IPS DF 19.7 (cell line): ENCODE measurements at places on chromosomes 5 and 9.

- no peak for DNase-seq
Observed at GRCh38 chr9:94610181-94610606, 16.6 kb upstream of the FBP2 start.

- DNase-seq: no peak
Observed at GRCh38 chr9:127049044-127049443, 73.4 kb downstream of the ANGPTL2 start.

GRCh38 chr5:137365126-137365865 is 133.8 kb downstream of the SPOCK1 start:
- DNase-seq: no peak

DNA sequence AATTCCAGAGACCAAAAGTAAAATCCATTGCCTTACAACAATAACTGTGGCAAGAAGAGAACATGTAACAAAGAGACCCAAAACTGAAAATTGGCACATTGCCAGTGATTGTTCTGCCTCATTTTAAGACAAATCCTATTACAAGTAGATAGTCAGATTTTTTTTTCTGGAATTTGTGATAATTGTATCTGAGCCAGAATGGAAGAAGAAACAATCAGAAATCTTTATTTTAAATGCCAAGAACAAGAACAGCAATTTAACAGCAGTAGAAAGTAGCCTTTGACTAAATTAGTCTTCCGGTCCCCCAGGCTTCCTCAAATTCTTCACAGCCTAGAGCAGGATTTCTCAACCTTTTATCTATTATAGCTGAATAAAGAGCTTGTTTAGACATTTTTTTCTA is 106.7 kb upstream of the PTPN3 start:
- DNase-seq: no peak

DNA sequence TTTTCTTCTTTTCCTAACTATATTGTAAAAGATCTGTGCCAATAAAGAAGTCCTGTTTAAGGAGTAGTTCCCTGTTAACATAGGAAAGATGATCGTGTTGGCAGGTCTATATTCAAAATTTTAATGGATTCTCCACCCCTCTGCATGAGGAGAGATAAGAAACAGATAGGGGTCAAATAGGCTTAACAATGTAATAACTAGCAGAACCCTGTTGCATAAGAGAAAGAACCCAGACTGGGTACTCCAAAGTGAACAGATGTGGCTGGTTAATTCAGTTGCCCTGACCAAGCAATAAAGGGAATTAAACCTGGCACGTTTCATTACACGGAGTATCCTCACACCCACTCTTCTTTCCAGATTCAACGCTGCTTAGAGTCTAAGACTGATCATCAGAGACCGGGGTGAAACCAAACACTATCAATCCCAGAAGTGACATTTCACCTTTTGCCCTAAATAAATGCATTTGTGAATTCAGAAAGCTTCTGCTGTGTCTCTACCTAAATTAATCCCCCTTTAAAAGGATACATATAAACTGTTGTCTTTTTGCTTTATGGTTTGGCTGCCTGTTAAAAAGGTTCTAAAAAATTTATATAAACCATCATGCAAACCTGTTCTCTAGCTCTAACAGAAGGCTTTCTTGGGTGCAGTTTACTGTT is 1276.9 kb upstream of the WWC1 start:
- no peak for DNase-seq

GRCh38 chr5:14118551-14119320 is 24.4 kb upstream of the TRIO start:
- DNase-seq: no peak

DNA sequence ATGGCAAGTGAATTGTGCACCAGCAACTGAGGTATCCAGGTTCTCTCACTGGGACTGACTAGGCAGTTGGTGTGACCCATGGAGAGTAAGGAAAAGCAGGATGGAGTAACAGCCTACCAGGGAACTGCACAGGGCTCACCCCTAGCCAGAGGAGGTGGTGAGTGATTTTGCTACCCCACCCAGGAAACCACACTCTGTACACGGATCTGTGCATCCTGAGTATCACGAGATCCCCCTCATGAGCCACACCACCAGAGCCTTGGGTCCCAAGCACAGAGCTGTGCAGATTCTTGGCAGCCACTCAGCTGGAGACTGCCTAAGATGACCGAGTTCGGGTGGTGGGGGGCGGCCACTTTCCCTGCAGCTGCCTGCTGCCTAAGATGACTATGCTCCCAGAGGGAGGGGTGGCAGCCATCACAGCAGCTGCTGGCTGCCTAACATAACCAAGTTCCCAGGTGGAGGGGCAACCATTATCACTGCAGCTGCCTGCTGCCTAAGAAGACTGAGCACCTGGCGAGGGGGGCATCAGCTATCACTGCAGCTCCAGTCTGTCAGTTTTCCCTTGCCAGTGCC is 48.4 kb upstream of the EFNA5 start:
- no peak for DNase-seq

- peak; percentile 17 for DNase-seq
Observed at GRCh38 chr5:163915481-163915961, 410.1 kb downstream of the MAT2B start.

- DNase-seq: no peak
Observed at GRCh38 chr5:7770436-7770835, 80.5 kb downstream of the CFAP90 start.

GRCh38 chr5:141872496-141873356 is 5.5 kb downstream of the PCDH1 start:
- no peak for DNase-seq

DNA sequence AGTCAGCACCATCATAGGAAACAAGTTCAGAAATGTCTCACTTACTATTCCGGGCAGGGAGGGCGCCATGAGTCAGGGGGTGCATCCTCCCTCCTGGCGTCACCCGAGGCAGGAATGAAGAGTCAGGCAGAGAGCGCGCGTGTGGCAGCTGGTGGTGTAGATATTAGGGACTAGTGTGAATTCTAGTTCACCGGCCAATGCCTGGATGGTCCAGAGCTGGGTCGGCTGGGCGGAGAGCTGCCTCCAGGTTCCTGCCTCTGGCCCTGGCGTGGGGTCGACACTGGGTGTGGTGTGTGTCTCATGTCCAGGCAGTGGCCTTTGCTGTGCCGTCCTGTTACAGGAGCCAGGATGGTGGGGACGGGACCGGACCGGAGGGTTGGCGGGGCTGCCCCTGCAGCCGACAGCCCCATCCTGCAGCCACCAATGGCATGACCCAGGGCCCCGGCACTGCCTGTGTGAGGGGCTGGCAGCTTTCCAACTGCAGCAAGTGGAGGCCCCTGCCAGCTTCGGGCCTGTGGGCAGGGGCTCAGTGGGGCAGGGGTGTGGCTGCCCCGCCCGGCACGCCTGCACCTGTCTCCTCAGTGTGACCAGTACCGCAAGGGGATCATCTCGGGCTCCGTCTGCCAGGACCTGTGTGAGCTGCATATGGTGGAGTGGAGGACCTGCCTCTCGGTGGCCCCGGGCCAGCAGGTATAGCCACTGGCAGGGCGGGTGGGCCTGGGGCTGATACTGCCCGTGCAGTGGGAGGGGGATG is 9.1 kb downstream of the DIPK1B start:
- no peak for DNase-seq

GRCh38 chr9:75850459-75851200 is 39.8 kb upstream of the PCSK5 start:
- no peak for DNase-seq

DNA sequence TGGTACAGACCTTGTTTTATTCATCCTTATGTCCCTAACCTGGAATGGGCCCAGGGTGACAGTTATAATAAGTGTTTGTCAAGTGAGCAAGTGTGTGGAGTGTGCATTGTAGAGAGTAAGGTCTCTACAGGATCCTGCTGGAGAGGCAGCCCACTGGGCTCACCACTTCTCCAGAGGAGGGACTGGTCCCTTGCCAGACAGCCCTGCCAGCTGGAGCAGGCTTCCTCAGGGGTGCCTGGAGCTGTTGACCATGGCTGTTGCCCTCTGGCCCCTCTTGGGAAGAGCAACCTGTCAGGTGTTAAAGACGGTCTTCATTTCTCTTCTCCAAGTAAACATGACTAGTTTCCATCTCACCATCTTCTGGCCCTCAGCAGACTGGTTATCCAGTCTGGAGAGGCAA is 20.0 kb downstream of the IRF1 start:
- no peak for DNase-seq

- no peak for DNase-seq
Observed at GRCh38 chr5:44389823-44390143, 563 bp upstream of the FGF10 start.

DNA sequence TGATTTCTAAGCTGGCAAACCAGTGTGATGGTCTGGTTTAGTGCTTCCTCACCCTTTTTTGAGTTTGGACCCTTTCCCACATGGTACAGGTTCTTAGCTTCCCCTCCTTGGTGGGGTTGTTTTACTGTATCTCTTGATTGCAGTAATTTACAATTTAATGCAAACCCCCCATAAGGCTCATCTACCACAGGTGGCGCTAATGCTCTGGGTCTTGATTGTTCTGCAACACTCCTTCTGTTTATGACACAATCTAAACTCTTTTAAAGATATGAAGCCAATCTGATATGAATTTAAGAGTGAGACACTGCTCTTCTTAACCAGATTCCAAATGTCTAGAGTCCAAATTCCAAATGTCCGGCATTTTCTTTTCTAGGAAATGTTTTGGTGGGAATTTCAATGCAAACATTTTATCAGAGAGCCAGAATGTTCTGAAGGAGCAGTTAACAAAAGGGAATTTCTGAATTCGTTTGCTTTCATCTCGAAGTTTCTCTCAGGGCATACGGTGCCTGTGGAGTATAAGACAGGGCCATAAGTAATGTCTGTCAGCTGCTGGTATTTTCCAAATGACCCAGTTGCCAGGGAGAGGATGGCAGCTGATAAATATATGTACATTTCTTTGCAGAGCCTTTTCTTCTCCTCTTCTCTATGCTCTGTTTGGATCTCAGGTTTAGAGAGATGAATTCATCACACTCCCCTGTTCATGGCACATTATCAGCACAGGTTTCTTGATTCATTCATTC is 246.8 kb downstream of the ARHGAP26 start:
- DNase-seq: no peak

DNA sequence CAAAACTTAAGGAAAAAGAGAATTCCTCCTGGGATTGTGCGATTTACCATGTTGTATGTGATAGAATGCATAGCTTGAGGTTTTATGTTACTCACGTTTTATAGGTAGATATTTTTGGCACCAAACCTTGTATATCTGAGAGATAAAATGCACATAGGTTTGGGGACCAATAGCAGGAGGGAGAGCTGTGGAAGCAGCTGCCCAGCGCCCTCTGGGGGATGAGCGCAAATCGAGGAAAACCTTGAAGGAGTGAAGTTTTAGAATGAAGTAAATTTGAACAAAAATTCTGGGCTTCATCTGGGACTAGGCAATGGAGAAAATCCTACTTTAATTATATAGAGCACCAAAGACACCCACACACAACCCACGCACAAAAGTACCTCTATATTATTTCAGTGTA is 197.0 kb downstream of the ADCY2 start:
- DNase-seq: no peak

- no peak for DNase-seq
Observed at GRCh38 chr9:136031741-136032730, 63.1 kb downstream of the NACC2 start.

DNA sequence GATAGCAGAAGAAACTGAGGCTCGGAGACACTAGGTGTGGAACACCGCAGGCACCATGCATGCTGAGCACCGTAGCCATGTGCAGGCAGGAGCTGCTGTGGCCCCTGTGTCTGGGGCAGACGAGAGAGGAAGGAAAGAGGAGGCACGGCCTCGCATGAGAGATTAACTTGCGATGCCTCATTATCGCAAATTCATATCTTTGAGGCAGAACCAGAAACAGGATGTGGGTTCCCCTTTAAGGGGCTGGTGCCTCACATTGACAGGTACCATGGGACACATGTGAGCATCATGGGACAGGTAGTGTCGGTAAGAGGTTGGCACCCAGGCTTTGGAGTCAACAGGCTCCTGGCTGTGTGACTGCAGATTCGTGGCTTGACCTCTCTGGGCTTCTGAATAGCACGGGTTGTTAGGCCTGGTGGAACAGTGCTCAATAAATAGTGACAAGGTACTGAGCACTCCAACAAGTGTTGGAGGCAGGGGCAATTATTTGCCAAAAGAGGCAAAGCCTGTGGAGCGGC is 40.8 kb downstream of the NAIF1 start:
- no peak for DNase-seq

DNA sequence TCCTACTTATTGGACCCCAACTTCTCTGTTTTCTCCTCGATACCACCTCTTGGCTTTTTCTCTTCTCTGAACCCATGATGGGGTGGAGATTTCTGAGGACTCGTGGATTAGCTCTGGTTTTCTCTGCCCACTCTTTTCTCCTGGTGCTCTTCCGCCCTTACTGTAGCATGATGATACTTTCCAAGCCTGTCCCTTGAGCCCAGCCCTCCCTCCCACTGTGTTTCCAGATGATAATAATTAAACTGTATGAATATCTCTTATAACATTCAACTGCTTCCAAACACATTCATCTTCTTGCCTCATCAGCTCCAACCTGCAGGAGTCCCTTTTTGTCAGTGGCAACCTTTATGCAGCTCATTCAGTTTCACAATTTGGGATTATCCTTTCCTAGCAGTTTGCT is 494.2 kb upstream of the KLF4 start:
- no peak for DNase-seq

DNA sequence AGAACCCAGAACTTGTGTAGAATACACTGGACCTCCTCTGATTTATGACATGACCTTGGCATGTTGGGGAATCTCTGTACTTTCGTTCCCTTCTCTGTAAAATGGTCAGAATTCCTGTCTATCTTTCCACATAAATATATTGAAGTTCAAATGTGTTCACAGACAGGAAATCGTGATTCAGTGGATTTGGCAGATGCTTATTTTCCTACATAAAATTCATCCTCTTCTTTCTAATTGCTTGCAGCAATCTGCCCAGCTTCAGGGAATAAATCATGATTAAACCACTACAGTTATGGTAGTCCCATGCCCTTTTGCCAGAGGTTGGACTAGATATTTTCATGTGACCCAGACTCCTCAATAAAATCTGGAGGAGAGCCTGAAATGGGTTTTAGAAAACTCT is 52.1 kb upstream of the ARL15 start:
- no peak for DNase-seq

- DNase-seq: no peak
Observed at GRCh38 chr5:109479260-109479860, 69.6 kb upstream of the PJA2 start.

DNA sequence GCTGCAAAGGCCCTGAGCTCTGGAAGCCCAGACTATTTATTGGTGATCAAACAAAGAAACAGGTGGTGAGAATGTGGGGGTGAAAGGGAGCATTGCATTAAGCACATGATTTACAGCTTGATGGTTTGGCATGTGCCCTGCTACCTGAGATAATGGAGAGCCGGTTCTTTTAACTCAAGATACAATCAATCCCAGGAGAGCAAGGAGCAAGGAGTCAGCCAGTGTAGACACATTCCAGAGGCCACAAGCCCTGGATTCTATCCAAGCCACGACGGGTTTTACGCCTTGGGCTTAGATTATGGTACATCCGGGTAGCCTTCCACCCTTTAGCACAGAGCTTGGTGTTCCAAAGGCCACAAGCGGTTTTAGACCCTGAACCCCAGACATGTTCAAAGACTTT is 292.2 kb downstream of the CYLC2 start:
- DNase-seq: no peak

- DNase-seq: no peak
Observed at GRCh38 chr5:172941067-172941516, 18.1 kb upstream of the RPL26L1 start.
